Melanocyte of skin (primary cell): ENCODE measurements at places on chromosomes 16 and 17. TPM values are rescaled to one million over a fixed set of nuclear protein-coding genes. Genes with fewer than 3 reads are reported as not detected.

The CD300E gene
- total RNA-seq: not detected in 2 replicates

The EME2 gene
- total RNA-seq: 14.0 and 15.3 TPM in 2 replicates

The HBA2 gene
- total RNA-seq: 0.73 TPM in 1 of 2 replicates, not detected in the other

The ABCA6 gene
- total RNA-seq: 0.33 and 1.9 TPM in 2 replicates

The NECAB2 gene
- total RNA-seq: 1.7 and 3.3 TPM in 2 replicates

The CDRT15 gene
- total RNA-seq: not detected in 2 replicates

The SLC52A1 gene
- total RNA-seq: not detected in 2 replicates

The TMEM220 gene
- 1.7 and 3.3 TPM in 2 replicates for total RNA-seq

The TPSD1 gene
- not detected in 2 replicates for total RNA-seq
